ENCODE measurements at places on chromosomes 12 and 14.
A peak's percentile ranks its signal among the peaks of the same experiment; 100 is the strongest.

- DNase-seq, result no peak
These were observed 114.3 kb upstream of the PDZRN4 start for GRCh38 chr12:41073633-41074472.

DNA sequence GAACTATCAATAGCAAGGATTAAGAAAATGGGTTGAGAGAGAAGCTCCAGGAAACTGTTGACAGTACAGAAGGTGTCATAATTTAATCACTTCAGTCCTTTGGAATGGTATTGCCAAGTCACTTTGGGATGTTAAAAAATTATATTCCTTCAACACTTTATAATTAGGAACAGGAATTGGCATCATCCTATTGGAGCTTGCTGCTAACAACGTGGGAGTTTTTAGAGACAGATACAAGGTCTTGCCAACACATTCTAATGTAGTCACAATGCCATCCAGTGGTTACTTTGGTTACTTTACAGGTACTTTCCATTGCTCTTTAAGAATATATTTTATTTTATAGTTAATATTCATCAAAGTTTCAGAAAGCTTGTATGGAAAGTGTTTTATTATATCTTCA lies 310.1 kb downstream of the SYT1 start:
- DNase-seq, result peak; percentile 35

DNA sequence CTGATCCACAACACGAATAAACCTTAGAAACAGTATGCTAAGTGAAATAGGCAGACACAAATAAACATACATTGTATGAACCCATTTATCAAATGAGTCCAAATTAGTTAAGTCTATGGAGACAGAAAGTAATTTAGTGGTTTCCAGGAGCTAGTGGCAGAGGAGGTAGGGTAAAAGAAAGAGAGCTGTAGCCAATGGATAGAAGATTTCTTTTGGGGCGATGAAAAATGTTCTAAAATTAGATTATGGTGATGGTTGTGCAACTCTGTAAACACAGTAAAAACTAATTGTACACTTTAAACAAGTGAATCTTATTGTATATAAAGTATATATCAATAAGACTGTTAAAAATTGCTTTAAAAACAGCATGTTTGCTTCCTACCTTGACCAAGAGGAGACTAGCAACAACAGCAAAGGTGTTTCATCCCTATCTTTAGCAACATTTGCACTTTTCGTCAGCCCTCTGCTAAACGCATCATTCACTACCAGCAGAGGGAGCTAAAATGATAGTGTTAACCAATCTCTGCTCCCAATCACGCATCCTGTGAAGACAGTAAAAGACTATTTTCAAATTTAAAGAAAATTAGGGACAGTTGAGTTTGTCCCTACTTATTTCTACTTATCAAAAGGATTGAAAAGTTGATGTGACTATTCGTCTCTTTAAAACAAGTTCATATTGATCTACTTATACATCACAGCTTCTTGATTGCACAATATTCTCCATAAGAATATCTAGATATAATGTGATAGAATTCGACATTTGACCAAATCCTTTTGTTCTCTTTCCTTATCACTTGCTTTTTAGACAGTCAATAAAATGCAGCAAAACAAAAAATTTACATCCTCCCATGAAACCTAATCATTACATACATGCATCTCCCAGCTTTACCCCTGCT lies 24.0 kb upstream of the LGR5 start:
- peak; percentile 63 for DNase-seq

DNA sequence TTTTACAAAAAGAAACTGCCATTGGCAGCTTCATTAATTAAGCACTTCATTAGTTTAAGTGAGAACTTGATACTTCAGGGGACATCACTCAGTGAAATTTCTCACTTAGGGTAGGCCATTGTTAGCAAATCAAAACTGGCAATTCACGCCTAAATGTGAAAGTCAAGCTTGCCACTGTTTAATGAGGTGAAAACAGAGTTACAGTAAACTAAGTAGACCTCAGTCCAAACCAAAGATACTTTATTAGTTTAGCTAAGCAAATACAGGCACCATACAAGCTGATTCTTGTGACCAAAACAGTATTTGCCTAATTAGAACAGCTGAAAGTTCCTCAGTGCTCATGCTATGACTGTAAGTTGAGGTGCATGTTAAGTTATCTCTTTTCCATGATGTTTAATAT lies 176.5 kb upstream of the CPNE8 start:
- no peak for DNase-seq

DNA sequence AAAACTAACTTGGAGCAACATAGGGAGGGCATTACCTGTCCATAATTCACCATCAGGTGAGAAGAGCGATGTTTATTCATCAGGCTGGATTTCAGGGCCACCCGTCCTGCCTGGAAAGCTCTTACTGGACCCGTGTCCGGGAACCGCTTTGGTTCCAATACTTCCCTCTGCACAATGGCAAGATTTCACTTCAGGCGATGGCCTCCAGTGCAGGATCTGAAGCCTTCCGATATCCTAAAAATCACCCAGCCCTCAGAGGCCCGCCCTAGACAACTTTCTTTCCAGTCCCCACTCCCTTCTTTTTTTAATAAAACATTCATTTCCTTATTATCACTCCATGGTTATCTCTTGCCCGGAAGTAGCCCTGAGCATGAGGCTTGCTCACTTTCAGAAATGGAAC lies 92.5 kb downstream of the BCL11B start:
- DNase-seq, result no peak

- peak; percentile 25 for DNase-seq
These were observed 46.6 kb upstream of the PAPOLA start for GRCh38 chr14:96455588-96455987.

- no peak for DNase-seq
These were observed 103.8 kb downstream of the PRKD1 start for GRCh38 chr14:29823816-29824215.

Data from EH (cell line).